Activated CD8-positive, alpha-beta T cell treated with anti-CD3 and anti-CD28 coated beads, Interleukin-2, amount 10 ng/mL, durations not matched to agents 7 days and 5 days (primary cell): ENCODE measurements at places on chromosomes 3 and 15. TPM values are rescaled to one million over a fixed set of nuclear protein-coding genes. Genes with fewer than 3 reads are reported as not detected.

The IL20RB gene
- total RNA-seq = 1.6 TPM

The BBX gene
- total RNA-seq = 27.3 TPM

- no peak for DNase-seq
- H3K4me1 ChIP-seq = peaks cover 21% of the 10 kb centered on the region
- H3K27me3 ChIP-seq = peaks cover 39% of the 10 kb centered on the region
- no peak overlapping the region for H3K27ac ChIP-seq
Measured at GRCh38 chr3:46239301-46239938, 2.8 kb upstream of the CCR3 start.

- no peak for DNase-seq
- H3K27ac ChIP-seq = no peak overlapping the region
- H3K4me3 ChIP-seq = no peak overlapping the region
- peaks cover 4% of the 10 kb centered on the region for H3K4me1 ChIP-seq
- no peaks in the 10 kb centered on the region for H3K36me3 ChIP-seq
- H3K27me3 ChIP-seq = peaks cover 36% of the 10 kb centered on the region
Measured at GRCh38 chr3:44120721-44121582, 120.7 kb upstream of the TOPAZ1 start.

DNA sequence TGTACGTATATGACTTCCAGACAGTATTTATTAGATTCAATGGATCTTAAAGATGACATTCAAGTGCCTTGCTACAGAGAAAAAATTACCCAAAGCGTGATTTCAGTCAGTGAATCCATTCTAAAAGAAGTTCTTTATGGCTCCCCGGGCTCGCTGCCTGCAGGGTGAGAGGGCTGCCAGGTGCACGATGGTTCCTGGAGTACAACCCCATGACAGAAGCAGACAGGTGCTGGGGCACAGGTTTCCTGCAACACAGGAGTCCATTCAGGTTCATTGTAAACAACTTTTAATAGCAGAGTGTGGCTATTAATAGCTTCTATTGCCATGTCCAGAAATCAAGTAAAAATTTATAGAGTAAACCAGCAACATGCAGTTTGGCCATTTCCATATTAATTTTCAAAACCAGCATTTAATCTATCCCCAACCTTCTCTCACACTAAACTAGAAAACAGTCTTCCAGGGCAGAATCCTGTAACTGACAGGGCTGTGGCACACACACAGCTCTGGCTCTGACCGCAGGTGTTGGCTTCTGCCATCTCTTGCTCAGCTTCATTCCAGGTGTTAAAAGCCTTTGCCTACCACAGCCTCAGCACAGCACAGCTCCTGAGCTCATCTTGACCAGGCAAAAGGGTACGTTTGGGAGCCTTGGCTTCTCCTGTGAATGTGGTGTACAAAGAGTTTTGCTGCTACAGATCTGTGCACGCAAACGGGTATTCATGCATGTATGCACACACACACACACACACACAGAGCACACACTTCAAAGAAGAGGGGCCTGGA, 185.9 kb downstream of the MEX3B start:
- no peaks in the 10 kb centered on the region for H3K4me1 ChIP-seq
- H3K27me3 ChIP-seq = no peaks in the 10 kb centered on the region
- no peak overlapping the region for H3K27ac ChIP-seq
- H3K36me3 ChIP-seq = no peaks in the 10 kb centered on the region
- no peak overlapping the region for H3K4me3 ChIP-seq

GRCh38 chr3:80696280-80696679, 928.5 kb upstream of the ROBO1 start:
- no peaks in the 10 kb centered on the region for H3K4me1 ChIP-seq
- H3K27me3 ChIP-seq = no peaks in the 10 kb centered on the region
- no peak overlapping the region for H3K27ac ChIP-seq
- no peak overlapping the region for H3K4me3 ChIP-seq
- H3K36me3 ChIP-seq = no peaks in the 10 kb centered on the region
- DNase-seq = no peak
